ENCODE measurements at places on chromosomes 1 and 21.

GRCh38 chr1:65756616-65757015 lies 36.1 kb upstream of the PDE4B start:
- no peaks in the 10 kb centered on the region for H3K27me3 ChIP-seq
- H3K27ac ChIP-seq, result no peak overlapping the region
- no peaks in the 10 kb centered on the region for H3K4me1 ChIP-seq
- no peak overlapping the region for H3K4me3 ChIP-seq
- no peaks in the 10 kb centered on the region for H3K36me3 ChIP-seq

DNA sequence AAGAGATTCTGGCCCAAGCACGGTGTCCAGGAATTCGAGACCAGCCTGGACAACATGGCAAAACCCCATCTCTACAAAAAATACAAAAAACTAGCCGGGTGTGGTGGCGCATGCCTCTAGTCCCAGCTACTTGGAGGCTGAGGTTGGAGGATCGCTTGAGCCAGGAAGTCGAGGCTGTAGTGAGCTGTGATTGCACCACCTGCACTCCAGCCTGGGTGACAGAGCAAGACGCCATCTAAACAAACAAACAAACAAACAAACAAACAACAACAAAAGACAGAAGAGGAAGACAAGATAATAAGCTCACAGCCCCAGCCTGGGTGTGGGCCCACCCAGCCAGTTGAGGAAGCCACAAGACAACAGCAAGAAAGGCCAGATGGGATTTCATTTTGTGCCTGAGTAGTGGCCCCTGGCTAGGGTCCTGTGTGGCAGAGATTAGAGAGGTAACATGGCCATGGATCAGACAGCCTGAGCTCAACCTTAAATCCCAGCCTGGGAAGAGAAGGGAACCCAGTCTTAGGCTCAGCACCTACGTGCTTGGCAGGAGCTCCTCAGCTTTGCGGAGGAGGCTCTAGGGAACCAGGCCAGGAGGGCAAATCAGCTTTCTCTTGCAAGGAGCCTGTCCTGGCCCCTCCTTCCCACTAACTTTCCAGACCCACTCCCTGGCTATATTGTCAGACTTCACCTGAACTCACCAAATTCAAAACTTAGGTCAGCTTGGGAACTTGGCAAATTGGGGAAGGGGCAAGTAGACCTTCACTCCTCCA lies 4.9 kb upstream of the BEST4 start:
- H3K4me3 ChIP-seq, result no peak overlapping the region
- no peaks in the 10 kb centered on the region for H3K27me3 ChIP-seq
- no peaks in the 10 kb centered on the region for H3K4me1 ChIP-seq
- H3K27ac ChIP-seq, result no peak overlapping the region

- no peak for DNase-seq
- no peak overlapping the region for H3K4me3 ChIP-seq
- peak overlapping the region; percentile 19 for H3K27ac ChIP-seq
- no peaks in the 10 kb centered on the region for H3K36me3 ChIP-seq
- peaks cover 7% of the 10 kb centered on the region for H3K4me1 ChIP-seq
Observed at GRCh38 chr1:231413749-231414082, 8.4 kb downstream of the EGLN1 start.

GRCh38 chr1:145886390-145886789 lies 724 bp upstream of the ANKRD35 start:
- no peaks in the 10 kb centered on the region for H3K36me3 ChIP-seq
- no peak for DNase-seq
- no peaks in the 10 kb centered on the region for H3K27me3 ChIP-seq
- peak overlapping the region; percentile 43 for H3K27ac ChIP-seq

DNA sequence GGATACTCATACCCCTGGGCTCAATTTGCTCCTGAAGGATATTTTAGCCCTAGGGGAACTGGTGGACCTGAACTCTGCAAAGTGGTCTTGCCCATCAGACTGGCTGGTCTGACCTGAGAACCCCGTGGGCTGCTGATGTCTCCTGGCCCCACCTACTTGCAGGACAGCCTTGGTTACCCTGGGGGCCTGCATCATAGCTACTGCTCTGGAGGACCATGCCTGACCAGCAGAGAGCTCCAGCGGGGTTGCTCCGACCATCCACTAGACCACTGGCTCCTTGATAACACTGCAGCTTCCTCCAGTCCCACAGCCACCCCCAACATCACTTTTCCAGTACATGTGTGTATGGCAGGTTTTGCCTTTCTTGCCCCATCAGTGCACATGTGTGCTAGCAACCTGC lies 331.6 kb upstream of the BRINP3 start:
- no peaks in the 10 kb centered on the region for H3K36me3 ChIP-seq
- no peak overlapping the region for H3K4me3 ChIP-seq
- H3K27me3 ChIP-seq, result no peaks in the 10 kb centered on the region
- no peak for DNase-seq
- no peak overlapping the region for H3K27ac ChIP-seq
- no peaks in the 10 kb centered on the region for H3K4me1 ChIP-seq

GRCh38 chr1:1784933-1785332 lies 6.7 kb upstream of the NADK start:
- H3K27ac ChIP-seq, result no peak overlapping the region
- no peak for DNase-seq
- no peak overlapping the region for H3K4me3 ChIP-seq
- peaks cover 61% of the 10 kb centered on the region for H3K4me1 ChIP-seq
- H3K36me3 ChIP-seq, result peaks cover 54% of the 10 kb centered on the region
- H3K27me3 ChIP-seq, result no peaks in the 10 kb centered on the region

GRCh38 chr21:40200126-40200525 lies 332.9 kb downstream of the PCP4 start:
- no peak overlapping the region for H3K4me3 ChIP-seq
- DNase-seq, result no peak
- H3K27me3 ChIP-seq, result no peaks in the 10 kb centered on the region
- H3K27ac ChIP-seq, result no peak overlapping the region
- no peaks in the 10 kb centered on the region for H3K4me1 ChIP-seq

GRCh38 chr1:69077633-69078032 lies 490.1 kb upstream of the LRRC7 start:
- no peak overlapping the region for H3K27ac ChIP-seq
- H3K36me3 ChIP-seq, result no peaks in the 10 kb centered on the region
- H3K27me3 ChIP-seq, result no peaks in the 10 kb centered on the region
